ENCODE measurements at places on chromosomes 4 and X.
A peak's percentile ranks its signal among the peaks of the same experiment; 100 is the strongest.

DNA sequence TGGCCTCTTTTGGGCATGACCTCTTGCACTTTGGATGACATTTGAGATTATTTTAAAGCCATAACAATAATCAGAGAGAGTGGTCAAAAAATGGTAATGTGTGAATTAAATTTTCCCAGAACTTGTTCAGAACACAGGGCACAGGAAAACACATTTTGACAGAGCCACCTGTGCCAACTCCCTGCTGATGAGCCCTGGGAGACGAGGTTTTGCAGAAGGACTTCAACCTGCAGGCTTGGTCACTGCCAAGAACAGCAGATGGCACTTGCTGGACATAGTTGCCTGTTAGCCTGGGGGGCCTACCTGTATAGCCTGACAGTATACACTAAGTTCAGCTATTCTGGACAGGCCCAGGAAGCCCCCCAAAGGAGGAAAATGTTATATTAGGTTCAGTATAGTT is 277.8 kb upstream of the EMCN start:
- DNase-seq = no peak

- no peak for DNase-seq
These were observed 48.5 kb downstream of the FSTL5 start for GRCh38 chr4:162115333-162115732.

DNA sequence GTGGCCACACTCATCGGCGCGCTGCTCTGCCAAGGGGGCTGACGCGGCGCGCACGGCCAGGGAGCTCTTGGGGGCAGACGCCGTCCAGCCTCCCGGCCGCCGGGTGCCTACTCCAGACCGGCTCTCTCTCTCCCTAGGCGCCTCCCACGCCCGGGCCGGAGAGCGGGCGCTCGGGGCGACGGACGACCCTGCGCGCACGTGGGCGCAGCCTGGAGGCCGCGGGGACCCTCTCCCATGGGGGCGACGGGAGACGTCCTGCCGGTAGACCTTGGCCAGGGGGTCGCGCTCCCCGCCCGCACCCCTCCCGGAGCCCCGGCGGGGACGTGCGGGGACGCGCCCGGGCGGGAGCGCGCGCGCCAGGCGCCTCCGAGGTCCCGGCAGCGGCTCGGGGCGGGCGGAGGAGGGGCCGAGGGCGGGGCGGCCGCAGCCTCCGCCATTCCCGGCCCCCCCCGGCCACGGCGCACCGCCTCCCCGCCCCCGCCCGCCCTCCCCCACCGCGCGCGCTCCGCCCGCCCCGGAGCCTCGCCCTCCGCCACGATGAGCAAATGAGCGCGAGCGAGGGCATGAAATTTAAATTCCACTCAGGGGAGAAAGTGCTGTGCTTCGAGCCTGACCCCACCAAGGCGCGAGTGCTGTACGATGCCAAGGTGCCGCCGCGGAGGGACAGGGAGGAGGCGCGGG is at the start of gene MSL3:
TSS of gene MSL3 (plus strand) at position 519 of the 681 bp plus-strand sequence. CDS start at position 546, 27 bp downstream.
- DNase-seq = peak; percentile 51

DNA sequence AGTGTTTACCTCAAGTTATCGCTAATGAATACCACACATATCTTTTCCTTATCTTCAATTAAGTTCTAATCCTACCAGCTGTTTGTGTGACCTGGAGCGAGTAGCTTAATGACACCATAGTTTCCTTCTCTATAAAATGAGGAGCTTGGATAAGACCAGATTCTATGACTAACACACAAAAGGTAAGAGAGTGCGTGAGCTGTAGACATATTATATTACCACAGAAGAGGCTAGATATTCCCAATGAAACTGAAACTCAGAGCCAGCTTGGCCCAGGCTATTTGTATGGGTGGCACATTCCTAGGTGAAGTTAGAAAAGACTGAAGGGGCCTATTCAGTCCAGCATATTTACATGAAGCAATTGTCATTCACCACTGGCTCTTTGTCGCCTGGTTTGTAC is 30.2 kb downstream of the ASB5 start:
- DNase-seq = no peak

DNA sequence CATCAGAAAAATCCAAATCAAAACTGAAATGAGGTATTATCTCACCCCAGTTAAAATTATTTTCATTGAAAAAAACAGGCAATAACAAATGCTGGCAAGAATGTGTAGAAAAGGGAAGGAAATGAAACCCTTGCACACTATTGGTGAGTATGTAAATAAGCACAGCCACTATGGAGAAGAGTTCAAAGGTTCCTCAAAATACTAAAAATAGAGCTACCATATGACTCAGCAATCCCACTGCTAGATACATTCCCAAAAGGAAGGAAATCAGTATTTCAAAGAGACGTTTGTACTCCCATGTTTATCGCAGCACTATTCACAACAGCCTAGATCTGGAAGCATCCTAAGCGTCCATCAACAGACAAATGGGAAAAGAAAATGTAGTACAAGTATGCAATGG is 932.4 kb downstream of the PCDH18 start:
- no peak for DNase-seq

DNA sequence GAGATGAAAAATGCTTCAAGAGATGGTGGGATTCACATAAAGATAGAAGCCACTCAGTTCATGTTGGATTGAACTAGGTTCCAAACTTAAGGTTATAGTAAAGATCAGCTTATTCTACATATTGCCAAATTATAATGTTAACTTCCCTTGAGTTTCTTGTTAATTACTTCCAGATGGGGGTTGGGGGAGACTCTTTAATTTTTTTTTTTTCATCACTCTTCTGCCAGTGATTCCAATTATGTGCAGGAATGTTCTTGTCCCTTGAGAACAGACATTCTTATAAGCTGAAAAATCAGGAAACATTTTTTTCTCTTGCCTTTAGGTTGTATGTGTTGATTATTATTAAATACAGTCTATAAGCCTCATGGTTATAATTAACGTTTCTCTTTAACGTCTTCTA is 30.0 kb downstream of the MND1 start:
- no peak for DNase-seq

DNA sequence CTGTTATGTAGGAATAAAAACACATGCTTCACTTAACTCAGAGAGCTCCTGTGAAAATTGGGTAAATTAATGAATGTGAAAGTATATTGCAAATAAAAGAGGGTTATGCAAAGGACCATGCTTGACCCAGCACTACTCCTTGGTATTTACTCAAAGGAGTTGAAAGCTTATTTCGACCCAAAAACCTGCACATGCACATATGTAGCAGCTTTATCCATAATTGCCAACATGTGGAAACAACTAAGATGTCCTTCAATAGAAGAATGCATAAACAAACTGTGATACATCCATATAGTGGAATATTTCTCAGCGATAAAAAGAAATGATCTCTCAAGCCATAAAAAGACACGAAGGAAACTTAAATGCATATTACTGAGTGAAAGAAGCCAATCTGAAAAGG is 41.7 kb upstream of the SRD5A3 start:
- DNase-seq = no peak
